ENCODE measurements at places on chromosomes 3 and 15. TPM values are rescaled to one million over a fixed set of nuclear protein-coding genes. Genes with fewer than 3 reads are reported as not detected.
A peak's percentile ranks its signal among the peaks of the same experiment; 100 is the strongest.

- H3K27me3 ChIP-seq = no peaks in the 10 kb centered on the region
- H3K27ac ChIP-seq = no peak overlapping the region
- DNase-seq = no peak
- no peak overlapping the region for H3K4me3 ChIP-seq
Observed at GRCh38 chr15:37016231-37016630, 84.1 kb downstream of the MEIS2 start.

DNA sequence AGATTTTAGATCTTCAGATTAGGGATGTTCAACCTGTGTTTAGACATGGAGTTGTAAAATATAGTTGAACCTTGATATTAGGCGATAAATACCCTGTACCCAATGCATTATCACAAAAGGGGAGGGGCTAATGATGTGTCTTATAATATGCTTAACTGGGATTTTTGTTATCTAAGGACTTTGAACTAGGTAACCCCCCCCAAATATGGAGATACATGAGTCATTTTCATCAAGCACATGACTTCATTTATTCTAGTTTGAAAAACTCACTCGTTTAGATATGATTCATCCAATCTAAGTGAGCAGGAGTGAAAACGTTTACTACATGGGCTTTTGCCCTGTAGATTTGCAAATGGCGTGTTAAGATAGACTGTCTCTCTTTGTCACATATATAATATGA is 212.4 kb downstream of the IL5RA start:
- H3K4me1 ChIP-seq = no peaks in the 10 kb centered on the region
- H3K27ac ChIP-seq = no peak overlapping the region
- H3K4me3 ChIP-seq = no peak overlapping the region
- no peaks in the 10 kb centered on the region for H3K36me3 ChIP-seq
- DNase-seq = no peak
- no peaks in the 10 kb centered on the region for H3K27me3 ChIP-seq

GRCh38 chr3:5784690-5785089 is 597.2 kb downstream of the EDEM1 start:
- H3K27ac ChIP-seq = no peak overlapping the region
- H3K36me3 ChIP-seq = no peaks in the 10 kb centered on the region
- H3K27me3 ChIP-seq = no peaks in the 10 kb centered on the region
- H3K4me3 ChIP-seq = no peak overlapping the region

GRCh38 chr15:100216182-100216581 is 125.6 kb downstream of the ADAMTS17 start:
- no peak for DNase-seq
- H3K27ac ChIP-seq = no peak overlapping the region
- H3K27me3 ChIP-seq = no peaks in the 10 kb centered on the region
- H3K4me1 ChIP-seq = no peaks in the 10 kb centered on the region
- H3K4me3 ChIP-seq = no peak overlapping the region

- H3K36me3 ChIP-seq = peaks cover 3% of the 10 kb centered on the region
- no peak for DNase-seq
- H3K27ac ChIP-seq = peak overlapping the region; percentile 83
- H3K27me3 ChIP-seq = no peaks in the 10 kb centered on the region
Observed at GRCh38 chr3:114418724-114419543, 125.1 kb downstream of the TIGIT start.

DNA sequence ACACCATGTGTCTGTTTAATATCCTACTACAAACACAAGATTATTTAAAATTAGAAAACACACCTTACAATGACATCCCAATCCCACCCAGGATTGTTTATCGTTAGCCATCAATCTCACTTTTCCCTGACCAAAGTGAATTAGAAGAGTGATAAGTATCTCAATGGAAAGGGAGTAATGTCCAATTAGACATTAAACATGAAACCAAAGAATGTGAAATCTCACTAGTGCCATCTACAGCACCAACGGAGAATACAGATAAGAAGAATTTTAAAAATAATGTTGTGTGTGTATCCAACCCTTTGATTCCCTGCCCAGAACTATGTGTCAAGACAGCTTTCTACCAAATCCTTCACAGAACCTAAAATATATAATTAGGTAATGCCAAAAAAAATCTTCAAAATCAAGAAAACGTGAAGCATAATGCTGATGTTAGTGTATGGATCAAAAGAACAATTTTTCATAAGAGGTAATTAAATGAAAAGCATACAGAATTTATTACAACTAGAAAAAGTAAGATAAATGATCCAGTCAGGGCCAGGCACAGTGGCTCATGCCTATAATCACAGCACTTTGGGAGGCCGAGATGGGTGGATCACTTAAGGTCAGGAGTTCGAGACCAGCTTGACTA is 64.2 kb downstream of the SCAPER start:
- no peak overlapping the region for H3K27ac ChIP-seq
- no peaks in the 10 kb centered on the region for H3K27me3 ChIP-seq
- peaks cover 30% of the 10 kb centered on the region for H3K4me1 ChIP-seq
- DNase-seq = no peak
- H3K4me3 ChIP-seq = no peak overlapping the region

DNA sequence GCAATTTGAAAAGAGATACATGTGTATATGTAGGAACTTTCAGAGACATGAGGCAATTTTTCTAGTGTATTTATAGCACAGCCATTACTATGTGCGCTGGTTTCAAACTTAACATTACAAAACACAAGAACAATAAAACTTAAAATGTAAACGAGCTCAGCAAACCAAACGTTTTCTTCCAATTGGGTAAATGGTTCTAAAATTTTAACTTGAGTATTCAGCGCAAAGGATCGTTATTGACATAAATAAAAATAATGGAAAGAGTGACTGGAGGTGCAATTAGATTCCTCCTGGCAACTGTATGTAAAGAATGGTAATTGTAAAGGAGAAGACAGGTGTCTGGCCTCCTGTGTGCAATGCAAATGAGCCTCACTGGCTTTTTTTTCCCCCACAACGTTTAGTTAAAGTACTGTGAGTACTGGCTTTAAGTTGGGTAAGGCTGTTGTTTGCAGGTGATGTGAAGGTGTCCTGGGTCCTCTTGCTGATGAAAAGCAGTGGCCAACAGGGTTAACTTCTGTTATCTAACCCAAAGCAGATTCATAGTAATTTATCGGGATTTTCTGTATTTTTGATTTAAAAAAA is 14.1 kb upstream of the GADL1 start:
- no peak overlapping the region for H3K4me3 ChIP-seq
- H3K36me3 ChIP-seq = no peaks in the 10 kb centered on the region
- no peak for DNase-seq
- H3K4me1 ChIP-seq = no peaks in the 10 kb centered on the region

DNA sequence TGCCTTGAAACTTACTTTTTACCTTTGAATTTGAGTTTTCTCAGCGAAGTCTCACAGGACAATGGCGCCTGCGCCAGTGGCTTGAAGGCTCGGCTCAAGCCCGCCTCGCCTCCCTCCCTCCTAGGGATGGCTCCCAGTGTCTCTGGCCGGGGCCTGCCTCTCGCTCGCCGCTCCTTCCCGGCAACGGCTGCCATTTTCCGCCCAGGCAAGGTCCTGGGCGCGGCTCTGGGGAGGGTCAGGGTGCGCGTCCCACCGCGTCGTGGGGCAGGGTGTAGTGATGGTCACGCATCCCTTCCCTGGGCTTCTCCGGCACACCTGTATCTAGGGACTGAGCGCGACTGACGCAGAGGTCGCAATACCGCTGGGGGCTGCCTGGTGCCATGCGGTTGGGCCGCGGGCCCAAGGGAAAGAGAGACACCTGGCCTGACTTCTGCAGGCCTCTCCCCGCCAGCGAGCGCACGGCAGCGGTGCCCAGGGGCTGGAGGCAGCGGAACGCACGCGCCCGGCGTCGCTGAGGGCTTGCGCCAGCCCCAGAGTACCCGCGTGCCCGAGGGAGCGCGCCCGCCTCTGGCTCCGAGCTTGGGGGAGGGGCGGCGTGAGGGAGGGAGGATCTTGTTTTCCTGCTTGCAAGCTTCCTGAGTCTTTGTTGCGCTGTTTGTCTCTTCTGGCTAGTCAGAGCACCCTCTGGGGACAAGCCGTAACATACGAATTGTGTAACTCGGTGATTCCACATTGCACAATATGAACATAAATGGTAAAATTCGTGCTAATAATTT is 20.7 kb upstream of the FEM1B start:
- H3K4me3 ChIP-seq = peak overlapping the region; percentile 67
- no peaks in the 10 kb centered on the region for H3K36me3 ChIP-seq
- no peak overlapping the region for H3K27ac ChIP-seq
- H3K4me1 ChIP-seq = peaks cover 2% of the 10 kb centered on the region
- H3K27me3 ChIP-seq = peaks cover 19% of the 10 kb centered on the region

GRCh38 chr3:141323936-141324704 is 44.2 kb upstream of the ZBTB38 start:
- H3K36me3 ChIP-seq = no peaks in the 10 kb centered on the region
- no peak overlapping the region for H3K27ac ChIP-seq
- peaks cover 16% of the 10 kb centered on the region for H3K4me1 ChIP-seq
- DNase-seq = no peak

- H3K36me3 ChIP-seq = no peaks in the 10 kb centered on the region
- H3K4me1 ChIP-seq = no peaks in the 10 kb centered on the region
- no peak overlapping the region for H3K4me3 ChIP-seq
- H3K27me3 ChIP-seq = no peaks in the 10 kb centered on the region
Observed at GRCh38 chr3:148021381-148021780, 612.2 kb downstream of the ZIC1 start.

DNA sequence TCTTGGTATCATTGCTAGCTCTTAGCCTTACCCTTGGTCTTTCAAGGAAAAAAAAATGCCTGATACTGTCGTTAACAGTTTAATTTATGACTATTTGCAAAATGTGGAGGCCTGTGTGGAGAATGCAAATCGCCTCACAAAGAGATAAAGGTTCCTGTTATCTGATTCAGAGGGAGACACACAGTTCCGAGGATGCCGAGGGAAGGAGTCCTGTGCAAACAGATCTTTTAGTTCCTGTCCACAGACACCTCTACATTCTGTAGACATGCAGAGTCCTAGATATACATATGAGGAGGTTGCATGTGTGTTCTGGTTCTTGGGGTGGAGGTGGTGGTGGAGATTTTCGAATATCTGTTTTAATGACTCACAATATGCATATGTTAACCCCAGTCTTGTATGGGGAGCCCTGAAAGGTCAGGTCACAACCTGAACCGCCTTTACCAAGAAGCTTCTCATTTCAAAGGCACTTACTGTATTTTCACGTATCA is 5.7 kb downstream of the NR2F2 start:
- no peak for DNase-seq

DNA sequence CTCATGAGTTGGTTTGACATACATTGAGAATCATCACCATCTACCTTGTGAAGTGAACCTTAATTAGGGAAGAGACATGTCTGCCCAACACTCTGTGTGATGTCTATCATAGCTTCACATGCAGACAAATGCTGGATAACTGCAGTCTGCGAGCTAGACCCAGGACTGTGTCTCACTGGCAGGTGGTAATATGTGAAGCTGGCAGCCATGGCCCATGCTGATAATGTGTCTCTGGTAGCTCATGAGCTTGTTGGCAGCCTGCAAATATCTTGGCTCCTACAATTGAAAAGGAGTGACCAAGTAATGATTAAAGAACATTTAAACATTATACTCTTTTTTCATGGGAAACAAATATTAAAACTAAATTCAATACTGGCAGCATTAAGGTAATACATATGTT is 234.8 kb downstream of the CHST2 start:
- no peak overlapping the region for H3K27ac ChIP-seq
- DNase-seq = no peak
- no peaks in the 10 kb centered on the region for H3K27me3 ChIP-seq
- H3K36me3 ChIP-seq = no peaks in the 10 kb centered on the region
- no peak overlapping the region for H3K4me3 ChIP-seq

- H3K4me1 ChIP-seq = no peaks in the 10 kb centered on the region
- DNase-seq = no peak
- no peak overlapping the region for H3K4me3 ChIP-seq
- H3K27ac ChIP-seq = no peak overlapping the region
- no peaks in the 10 kb centered on the region for H3K36me3 ChIP-seq
- H3K27me3 ChIP-seq = no peaks in the 10 kb centered on the region
Observed at GRCh38 chr3:28406241-28406640, 57.6 kb upstream of the AZI2 start.

- H3K36me3 ChIP-seq = no peaks in the 10 kb centered on the region
- no peak overlapping the region for H3K27ac ChIP-seq
- DNase-seq = no peak
- peaks cover 41% of the 10 kb centered on the region for H3K27me3 ChIP-seq
- H3K4me1 ChIP-seq = no peaks in the 10 kb centered on the region
Observed at GRCh38 chr15:69085325-69086081, 71.0 kb downstream of the NOX5 start.

- H3K4me1 ChIP-seq = no peaks in the 10 kb centered on the region
- H3K27me3 ChIP-seq = no peaks in the 10 kb centered on the region
- no peak overlapping the region for H3K27ac ChIP-seq
- no peak for DNase-seq
Observed at GRCh38 chr15:84797801-84798200, 19.4 kb upstream of the ALPK3 start.

DNA sequence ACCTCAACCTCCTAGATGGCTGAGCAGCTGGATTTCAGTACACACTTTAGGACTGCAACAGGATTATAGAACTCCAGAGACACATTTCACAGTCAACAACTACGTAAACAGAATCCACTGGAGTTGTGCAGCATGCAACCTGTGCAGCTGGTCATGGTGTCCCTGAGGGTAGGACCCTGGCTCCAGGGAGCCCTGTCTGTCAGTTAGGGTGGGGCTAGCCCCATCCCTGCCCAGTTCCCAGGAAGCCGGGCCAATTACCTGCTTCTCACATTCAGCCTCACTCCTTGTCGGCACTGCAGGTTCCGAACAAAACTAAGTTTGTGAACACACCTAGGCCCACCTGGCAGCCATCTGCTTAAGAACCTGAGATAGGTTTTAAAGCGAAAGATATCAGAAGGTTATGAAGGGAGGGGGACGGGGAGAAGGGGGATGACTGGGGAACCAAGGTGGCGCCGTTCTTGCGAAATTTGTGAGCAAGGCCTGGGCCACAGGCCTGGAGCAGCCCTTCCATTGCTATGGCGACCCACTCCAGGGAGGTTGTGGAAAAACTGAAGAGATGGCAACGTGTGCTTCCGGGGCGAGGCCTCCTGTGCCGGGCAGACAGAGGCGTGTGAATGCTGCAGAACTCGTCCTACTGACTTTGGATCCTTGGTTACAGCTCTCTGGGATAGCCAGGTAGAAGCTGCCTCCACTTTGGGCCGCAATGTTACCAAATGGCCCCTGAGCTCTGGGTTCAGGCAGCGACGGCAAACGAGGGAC is 25.3 kb downstream of the ACSBG1 start:
- H3K4me3 ChIP-seq = no peak overlapping the region
- H3K27me3 ChIP-seq = peaks cover 8% of the 10 kb centered on the region
- no peak overlapping the region for H3K27ac ChIP-seq
- H3K36me3 ChIP-seq = no peaks in the 10 kb centered on the region

Gene PCSK6
- total RNA-seq = 1.1 TPM

Gene INSYN1
- not detected for total RNA-seq

Gene CADPS
- not detected for total RNA-seq

Gene SPINK8
- total RNA-seq = not detected

Gene TF
- 0.29 TPM for total RNA-seq

Gene FSIP1
- 0.53 TPM for total RNA-seq

Gene SKOR1
- 0.64 TPM for total RNA-seq

Gene LXN
- total RNA-seq = 5.9 TPM

Gene SAMD7
- not detected for total RNA-seq
